H7 (cell line): ENCODE measurements at places on chromosomes 1 and 21. TPM values are rescaled to one million over a fixed set of nuclear protein-coding genes. Genes with fewer than 3 reads are reported as not detected.
A peak's percentile ranks its signal among the peaks of the same experiment; 100 is the strongest.

- no peak for DNase-seq
These were observed 10.9 kb downstream of the TMPRSS3 start for GRCh38 chr21:42384989-42385388.

- DNase-seq: no peak
These were observed 298.4 kb upstream of the SPAG17 start for GRCh38 chr1:118483245-118484006.

DNA sequence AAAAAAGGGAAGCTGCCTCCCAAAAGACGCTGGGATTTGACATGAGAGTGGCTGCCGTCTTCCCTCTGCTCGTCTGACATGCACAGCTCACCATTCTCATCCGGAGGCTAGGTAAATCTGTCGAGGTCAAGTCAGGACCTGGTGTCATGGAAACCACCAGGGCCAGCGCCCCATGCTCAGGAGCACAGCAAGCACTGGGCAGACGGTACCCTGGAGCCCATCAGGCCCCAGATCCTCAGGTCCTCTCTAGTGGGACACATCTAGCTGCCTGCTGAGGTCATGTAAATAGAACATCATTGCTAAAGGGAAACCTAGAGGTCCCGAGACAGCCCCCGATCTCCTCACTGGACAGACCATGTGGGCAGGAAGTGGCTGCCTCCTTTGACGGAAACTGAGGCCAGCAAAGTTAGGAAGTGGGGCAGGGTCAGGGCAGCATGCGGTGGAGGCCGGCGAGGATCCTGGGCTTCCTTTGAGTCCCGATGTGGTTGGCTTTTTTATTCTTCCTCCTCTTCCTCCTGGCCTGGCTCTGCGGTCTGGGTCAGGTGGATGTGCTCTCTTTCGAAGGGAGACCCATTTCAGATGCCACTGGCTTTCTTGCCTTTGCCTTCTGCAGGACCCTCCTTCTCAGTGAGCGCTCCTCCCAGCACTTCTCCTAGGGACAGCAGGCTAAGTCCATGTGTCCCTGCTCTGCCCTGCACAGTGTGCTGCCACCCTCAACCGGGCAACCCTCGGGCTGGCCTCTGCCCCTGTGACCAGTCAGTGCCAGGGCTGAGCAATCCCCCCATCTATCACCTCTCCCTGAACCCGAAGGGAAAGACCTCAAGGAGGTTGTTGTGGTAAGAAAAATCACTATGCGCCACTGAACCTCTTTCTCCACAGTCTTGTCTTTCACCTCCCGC lies 5.9 kb downstream of the AGT start:
- DNase-seq: no peak

DNA sequence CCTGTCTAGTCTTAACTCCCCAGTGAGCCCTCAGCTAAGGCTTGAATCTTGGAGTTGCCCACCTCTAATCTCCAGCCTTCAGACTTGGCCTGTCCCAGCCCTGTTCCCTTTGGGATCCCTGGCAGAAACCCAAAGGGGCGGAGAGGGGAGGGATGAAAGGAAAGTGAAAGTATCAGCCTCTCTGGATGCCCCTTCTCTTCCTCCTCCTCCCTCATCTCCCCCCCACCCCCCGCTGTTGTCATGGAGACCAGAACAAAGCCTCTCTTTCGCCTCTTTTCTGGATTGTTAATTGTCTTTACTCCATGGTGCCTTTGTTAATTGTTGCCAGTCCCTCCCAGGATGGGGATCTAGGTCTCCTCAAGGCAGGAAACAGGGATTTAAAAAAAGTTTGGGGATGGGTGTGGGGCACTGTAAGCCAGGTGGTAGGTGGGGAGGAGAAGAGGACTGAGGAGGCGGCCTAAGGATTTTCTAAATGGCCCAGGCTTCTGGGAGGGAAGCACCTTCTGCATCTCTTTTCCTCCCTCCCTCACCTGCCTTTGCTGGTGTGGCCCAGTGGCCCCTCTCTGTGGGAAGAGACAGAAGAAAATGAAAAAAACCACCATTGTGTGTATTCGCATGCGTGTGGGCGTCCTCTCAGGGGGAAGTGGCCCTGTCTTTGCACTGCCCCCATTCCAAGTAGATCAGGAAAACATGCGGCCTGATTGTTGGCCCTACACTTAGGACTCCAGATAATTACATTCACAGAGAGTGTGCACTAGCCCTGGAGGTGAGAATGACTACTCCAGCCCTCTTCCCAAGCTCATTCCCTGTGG lies 7.5 kb upstream of the SOX13 start:
- peak; percentile 79 for DNase-seq

DNA sequence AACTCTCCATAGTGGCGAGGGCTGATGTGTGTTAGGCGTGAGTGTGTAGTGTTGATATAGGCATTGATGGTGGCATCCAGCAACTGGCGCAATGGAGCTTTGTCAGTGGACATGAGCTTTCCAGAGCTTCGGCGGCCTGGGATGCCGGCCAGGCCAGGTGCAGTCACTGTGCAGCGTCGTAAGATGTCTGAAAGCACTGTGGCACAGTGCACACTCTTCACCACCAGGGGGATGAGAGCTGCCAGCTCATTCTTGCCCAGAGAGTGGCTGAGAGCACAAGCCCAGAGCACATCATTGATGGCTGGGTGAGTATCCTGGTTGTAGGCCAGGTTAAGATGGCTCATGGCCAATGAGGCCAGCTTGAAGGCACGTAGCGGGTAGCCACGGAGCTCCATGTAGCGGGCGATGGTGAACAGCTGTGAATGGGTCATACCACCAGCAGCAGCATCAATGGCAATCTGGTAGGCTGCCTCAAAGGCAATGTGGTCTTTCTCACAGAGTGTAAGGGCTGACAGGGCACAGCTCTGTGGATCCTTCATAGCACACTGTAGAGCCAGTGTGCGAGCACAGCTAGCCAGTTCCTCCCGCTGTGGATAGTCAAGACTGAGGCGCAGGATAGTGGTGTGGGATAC lies 6.7 kb downstream of the UROD start:
- DNase-seq: no peak

DNA sequence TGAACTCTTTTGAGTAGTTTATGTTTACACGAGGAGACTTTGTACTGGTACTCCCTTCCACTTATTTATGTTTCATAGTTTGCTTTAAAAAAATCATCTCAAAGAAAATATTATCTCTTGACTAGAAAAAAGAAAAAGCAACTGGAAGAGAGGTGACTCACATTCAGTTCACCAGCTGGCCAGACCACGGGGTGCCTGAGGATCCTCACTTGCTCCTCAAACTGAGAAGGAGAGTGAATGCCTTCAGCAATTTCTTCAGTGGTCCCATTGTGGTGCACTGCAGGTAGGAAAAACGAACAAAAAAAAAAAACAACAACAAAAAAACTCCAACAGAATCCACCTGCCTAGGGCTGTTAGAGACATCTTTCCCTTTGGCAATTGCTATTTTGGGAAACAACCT lies 102.9 kb downstream of the PTPRC start:
- DNase-seq: no peak

- DNase-seq: no peak
These were observed 35.2 kb downstream of the KANK4 start for GRCh38 chr1:62283986-62284385.

- no peak for DNase-seq
These were observed at the start of gene RUNX1 for GRCh38 chr21:35048706-35049617. RUNX1 (minus strand) TSS chr21:35049302.

DNA sequence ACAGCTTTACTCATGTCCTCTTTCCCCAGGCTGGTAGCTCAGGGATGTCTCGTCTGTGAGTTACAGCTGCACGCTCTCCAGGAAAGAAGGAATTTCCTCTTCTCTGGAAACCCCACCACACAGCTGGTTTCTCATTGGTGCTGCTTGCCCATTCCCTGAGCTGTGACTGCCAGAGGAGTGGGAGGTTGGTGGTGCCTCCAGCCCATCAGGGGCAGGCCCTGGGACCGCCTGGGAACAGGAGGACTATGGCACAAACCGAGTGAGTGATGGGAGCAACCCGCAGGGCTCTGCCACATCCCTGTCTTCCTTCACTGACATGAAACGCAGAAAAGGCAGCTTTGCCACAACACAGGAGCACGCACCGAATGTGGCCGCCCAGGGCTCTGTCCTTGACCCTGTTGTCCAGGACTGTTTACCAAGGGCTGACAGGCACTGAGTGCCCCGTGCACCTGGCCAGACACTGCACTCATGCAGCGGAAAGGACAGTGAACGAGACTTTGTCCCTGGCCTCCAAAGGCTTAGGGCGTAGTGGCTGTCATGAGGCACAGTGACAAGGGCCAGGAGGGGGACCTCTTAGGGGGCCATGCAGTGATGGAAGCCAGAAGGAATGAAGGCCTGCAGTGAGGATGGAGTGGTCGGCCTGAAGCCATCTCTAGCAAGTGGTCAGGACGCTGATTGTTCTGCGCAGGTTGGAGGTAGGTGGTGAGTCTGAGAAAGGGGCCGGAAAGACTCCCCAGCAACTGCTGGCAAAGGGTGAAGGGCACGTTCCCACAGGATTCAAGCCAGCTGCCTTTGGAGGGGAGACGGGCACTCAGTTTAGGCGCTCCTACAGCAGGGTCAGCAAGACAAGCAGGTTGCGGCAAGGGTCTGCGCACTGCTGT lies 1.7 kb upstream of the CCNL2 start:
- peak; percentile 32 for DNase-seq

- peak; percentile 65 for DNase-seq
These were observed 20.0 kb upstream of the BRDT start for GRCh38 chr1:91929250-91929649.

- DNase-seq: no peak
These were observed 243.7 kb downstream of the NPHP4 start for GRCh38 chr1:5748286-5749225.

DNA sequence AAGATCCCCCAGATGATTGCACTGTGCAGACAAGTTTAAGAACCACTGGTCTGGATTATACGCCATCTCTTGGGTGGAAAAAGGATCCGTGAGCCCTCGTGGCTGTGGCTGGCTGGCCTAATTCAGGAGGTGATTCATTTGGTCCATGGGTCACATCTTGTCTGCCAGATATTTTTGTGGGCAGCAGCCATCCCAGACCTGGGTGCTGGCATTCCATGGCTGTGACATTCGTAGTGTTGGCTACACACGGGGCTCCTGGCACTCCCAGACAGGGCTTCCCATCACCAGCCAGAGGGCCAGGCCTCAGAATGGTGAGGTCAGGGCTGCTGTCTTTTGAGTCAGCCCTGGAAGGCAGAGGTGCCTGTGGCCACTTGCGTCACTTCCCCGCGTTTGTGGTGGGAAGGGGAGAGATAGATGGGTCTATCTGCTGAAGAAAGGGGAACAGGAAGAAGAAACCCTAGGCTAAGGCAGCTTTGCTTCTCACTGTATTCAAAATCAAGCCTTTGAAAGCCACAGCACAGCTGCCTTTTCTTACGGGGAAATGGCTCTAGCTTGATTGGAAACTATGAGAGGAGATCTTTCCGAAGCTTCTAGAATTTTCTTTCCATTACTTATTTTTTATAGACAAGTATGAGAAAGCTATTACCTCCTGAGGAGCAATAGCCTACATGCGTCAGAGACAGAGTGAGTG lies 32.4 kb downstream of the EIF2D start:
- DNase-seq: no peak

GRCh38 chr1:53878492-53879105 lies 11.0 kb downstream of the YIPF1 start:
- peak; percentile 45 for DNase-seq

The KRTAP19-6 gene
- total RNA-seq: not detected in 2 replicates
